Brain (organoid and tissue), 16 donors: ENCODE measurements at places on chromosomes 16 and 17. TPM values are rescaled to one million over a fixed set of nuclear protein-coding genes. Genes with fewer than 3 reads are reported as not detected.
A peak's percentile ranks its signal among the peaks of the same experiment; 100 is the strongest.

DNA sequence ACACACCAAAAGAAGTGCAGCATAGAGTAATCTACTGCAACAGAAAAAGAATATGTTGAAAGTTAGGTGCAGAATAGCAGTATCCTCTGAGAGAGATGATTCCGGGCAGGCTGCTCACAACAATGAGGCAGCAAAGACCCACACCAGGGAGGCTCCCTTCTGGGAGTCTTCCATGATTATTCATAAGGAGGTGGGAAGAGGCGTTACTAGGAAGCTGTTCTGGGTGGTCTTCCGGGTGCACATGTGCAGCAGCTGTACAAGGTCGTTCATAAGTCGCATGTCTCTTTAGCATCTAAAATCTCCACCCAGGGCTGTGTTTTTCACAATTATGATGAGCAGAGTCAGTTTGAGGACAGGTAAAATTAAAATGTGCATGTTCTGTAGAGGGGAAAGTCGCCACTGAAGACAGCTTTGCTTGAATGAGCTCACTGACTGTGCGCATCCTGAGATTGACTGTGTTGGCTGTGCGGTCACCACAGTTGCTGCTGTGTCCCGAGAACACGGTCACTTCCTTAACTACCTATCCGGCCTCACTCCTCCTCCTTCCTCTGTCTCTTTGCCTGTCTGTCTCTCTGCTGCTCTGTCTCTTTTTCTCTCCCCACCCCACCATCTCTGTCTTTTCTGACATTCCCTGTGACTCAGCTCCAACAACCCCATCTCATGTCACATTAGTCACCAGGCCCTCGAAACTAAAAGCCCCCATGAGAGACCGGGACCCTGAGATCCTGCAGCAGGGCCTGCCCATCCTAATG, 125.5 kb upstream of the HSBP1 start:
- peak; percentile 66 for DNase-seq

USP10 gene
- 63.6 TPM for polyA plus RNA-seq

DNA sequence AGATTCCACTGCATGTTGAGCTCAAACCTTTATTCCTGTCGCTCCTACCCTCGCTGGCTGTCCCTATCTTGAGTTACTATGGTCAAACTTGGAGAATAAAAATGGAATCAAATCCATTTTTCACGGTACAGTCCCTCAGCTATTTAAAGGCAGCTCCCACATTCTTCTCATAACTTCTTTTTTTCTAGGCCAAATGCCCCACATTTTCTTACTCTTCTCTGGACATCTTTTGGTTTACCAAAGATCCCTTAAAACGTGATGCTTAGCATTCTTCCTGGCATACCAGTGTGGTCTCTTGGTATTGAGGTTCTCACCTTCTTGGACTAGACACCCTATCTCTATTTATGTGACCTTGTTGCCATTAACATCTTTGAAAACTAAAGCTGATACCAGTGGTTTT, 48.3 kb upstream of the MAF start:
- no peak for DNase-seq

KRTAP4-3 gene
- not detected for polyA plus RNA-seq

- no peak for DNase-seq
Measured at GRCh38 chr17:57953705-57954396, 1.4 kb downstream of the CUEDC1 start.

DNA sequence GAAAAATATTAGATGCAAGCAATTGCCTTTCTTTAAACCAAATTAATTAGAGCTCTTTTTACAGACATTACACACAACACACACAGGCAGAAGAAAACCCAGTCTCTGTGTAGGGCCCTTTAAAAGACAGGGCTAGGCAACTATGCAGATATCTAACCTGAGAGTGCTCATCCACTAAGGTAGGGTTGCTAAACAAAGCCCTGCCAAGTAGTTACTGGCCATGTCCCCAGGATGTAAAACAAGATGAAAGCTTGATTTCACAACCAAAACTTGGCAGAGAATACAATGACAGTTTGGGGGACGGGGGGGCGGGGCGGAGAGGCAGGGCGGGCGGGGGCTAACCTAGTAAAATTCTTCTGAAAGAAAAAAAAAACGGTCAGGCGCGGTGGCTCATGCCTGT, 669.0 kb upstream of the CA10 start:
- DNase-seq: no peak

DNA sequence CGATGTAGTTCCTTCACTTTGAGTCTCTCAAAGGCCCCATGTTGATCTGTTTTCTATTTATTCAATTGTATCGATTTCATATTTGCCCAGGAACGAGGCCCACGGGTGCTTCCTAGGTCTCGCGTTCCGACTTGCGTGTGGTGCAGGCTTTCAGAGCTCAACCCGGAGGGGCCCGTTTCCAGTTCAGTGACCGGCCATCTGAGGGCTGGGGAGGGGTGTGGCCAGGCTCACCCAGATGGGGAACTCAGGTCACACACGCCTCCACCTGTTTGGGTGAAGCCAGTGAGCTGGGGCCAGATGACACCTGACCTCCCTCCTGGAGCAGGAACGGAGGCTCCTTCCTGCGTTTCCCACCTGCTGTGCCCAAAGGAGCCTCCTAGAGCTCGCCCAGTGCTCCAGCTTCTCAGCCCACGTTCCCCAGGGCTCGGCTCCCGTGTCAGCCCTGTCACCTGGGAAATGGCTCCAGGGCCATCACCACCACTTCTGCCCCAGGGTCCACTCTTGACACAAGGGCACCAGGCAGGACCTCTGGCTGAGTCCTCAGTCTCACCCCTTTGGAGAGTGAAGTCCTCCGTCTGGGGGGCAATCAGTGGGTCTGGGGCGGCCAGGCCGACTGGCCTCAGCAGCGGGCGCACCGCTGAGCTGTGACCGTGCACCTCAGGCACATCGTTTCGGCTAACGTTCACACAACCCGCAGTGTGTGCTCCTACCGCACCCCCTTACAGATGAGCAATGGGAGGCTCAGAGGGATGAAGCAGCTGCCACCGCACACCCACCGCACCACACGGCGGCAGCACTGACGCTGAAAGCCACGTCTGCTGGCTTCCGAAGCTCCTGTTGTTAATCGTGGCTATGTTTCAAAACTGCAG, 18.0 kb downstream of the FOXF1 start:
- DNase-seq: no peak

RAB37 gene
- 2.8 TPM for polyA plus RNA-seq

DNA sequence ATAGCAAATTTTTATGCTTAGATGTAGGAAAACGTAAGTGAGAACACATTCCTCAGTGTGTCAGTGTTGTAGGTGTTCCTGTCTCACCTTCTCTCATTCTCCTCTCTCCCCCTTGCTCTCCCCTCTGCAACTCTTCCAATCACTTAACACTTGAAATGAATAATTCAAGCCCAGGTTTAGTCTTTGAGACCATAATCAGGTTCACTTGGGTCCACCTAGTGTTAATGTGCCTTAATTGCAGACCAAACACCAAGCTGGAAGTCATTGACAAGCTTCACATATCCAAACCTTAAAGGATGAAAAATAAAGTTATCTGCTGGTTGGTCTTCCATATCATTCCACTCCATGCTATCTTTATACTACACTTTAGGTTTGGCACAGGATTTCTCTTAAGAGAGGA, 37.0 kb downstream of the STXBP4 start:
- no peak for DNase-seq

- DNase-seq: no peak
Measured at GRCh38 chr16:2210386-2211365, at the start of gene BRICD5. TSS of gene BRICD5 (minus strand) at chr16:2210863. CDS start at chr16:2210833, 30 bp downstream.

GRCh38 chr17:30997842-30998241, 27.0 kb downstream of the RNF135 start:
- no peak for DNase-seq

DNA sequence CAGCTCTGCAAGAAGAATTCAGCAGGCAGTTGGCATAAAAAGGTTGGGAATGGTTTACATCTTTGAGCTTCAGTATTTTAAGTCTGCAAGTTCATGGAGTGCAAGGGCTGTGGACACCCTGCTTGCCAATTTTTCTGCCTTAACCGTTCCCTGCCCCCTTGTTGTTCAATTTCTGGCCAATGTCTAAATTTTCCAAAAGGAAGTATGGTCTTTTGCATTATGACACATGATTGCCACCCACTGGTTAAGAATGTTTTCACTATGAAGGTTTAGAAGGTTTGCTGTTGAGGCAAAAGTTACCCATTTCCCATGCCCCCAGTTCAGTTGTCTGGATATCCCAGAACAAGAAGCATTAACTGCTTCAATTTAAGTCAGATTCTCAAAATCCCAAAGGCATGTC, 441.9 kb downstream of the CDH13 start:
- peak; percentile 39 for DNase-seq

DNA sequence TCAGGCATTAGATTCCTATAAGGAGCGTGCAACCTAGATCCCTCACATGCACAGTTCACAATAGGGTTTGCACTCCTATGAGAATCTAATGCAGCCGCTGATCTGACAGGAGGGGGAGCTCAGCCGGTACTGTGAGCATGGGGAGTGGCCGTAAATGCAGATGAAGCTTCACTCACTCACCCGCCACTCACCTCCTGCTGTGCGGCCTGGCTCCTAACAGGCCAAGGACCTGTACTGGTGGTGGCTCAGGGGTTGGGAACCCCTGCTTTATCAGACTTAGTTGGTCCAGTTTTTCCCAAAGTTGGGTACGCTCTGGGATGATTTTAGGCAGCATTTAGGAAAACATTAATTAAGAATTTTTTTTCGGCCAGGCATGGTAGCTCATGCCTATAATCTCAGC, 103.8 kb downstream of the MARF1 start:
- no peak for DNase-seq

DNA sequence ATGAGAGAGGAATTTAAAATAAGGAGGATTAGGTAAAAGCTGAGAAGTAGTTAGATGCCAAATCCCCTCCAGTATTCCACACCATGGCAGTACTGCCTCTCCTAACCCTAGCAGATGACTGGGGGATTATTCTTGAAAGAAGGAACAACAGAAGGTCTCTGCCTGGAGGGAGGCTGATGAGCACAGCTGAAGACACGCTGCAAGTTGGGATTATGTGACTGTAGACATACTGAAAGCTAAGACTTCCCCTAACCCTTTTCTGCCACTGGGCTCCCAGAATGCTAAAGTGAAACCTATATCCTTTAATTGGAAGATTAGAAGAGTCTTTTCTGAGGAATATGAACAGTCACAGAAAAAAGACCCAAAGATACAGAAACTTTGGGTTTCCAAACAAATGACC, 27.7 kb upstream of the SLC46A1 start:
- DNase-seq: no peak

DNA sequence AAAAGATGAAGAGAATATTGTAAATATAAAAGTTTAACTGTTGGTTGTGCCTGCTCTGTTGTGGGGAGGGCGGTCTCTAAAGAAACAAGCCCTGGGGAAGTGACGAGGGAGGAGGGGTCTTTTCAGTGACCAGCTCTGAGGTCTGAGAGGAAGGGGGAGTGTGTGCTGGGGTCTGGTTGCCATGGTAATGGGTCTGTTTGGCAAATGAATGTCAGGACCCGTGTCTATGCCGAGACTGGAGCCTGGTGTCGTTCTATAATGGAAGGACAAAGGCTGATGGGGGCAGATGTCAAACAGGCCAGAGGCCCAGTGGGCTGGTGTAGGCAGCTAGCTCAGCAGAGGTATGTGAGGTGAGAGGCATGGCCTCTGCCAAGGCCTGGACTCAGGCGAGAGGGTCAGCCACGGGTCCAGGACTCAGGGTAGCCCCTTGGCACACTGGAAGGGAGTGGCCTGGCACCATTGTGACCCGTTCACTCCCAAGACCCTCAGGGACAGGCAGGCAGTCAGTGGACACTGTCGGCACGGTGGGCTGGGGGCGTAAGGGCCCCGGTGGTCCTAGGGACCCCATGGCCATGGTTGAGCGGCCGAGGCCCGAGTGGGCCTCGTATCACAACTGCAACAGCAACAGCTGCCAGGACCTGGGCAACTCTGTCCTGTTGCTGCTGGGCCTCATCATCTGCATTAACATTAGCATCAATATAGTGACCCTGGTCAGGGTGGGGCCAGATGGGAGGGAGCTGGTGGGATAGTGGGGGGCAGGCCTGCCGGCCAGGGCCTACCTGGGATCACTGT, at the start of gene SPEM1:
TSS of gene SPEM1 (plus strand) at position 506 of the 792 bp plus-strand sequence. CDS start at position 567, 61 bp downstream.
- no peak for DNase-seq

- DNase-seq: peak; percentile 56
Measured at GRCh38 chr16:12900156-12900555, 1.2 kb upstream of the SHISA9 start.

DNA sequence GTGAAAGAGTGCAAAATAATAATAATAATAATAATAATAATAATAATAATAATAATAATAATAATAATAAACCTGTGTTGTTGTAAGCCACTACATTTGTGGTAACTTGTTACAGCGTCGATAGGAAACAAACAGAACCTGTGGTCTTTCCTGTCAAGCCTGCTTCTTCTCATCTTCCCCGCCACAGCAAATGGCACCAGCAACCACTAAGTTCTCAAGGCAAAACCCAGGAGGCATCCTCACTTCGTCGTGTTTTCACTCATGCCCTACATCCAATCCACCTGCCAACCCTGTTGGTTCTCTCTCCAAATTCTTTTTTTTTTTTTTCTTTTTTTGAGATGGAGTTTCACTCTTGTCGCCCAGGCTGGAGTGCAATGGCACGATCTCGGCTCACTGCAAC, 34.2 kb downstream of the ITGAE start:
- DNase-seq: no peak

CCR7 gene
- not detected for polyA plus RNA-seq

GRCh38 chr16:54936979-54937670, 6.5 kb downstream of the IRX5 start:
- DNase-seq: peak; percentile 90

DNA sequence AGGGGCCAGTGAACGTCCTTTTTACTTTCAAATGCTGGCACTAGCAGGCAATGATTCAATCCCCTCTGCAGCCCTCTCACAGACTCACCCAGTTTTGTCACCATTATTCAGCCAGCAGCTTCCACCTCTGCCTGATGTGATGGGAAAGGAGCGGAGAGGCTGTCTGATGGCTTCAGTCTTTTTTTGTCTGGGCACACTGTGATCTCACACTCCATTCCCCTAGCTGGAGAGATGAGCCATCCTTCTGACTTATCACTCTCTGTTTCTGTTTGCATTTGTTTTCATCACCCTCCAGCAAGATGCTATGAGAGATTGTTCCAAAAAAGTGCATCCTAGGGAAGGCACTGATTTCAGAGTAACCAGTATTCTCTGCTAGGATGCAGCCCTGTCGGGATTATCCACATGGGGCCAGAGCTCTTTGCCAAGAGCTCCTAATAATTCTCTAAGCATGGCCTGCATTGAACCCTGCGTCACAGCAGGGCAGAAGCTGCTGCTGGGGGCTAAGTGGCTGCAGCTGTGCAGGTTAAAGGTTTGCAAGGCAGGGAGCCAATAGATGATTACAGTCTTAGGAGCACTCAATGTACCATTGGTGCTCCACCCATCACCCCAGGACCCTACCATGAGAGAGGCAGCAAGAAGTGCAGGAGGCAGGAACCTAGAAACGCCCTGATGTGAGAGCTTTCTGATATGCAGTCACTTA, 236.1 kb upstream of the C16orf82 start:
- peak; percentile 78 for DNase-seq

- DNase-seq: no peak
Measured at GRCh38 chr17:4560837-4561256, 470 bp upstream of the GGT6 start.

CMTM4 gene
- polyA plus RNA-seq: 34.3 TPM

DNA sequence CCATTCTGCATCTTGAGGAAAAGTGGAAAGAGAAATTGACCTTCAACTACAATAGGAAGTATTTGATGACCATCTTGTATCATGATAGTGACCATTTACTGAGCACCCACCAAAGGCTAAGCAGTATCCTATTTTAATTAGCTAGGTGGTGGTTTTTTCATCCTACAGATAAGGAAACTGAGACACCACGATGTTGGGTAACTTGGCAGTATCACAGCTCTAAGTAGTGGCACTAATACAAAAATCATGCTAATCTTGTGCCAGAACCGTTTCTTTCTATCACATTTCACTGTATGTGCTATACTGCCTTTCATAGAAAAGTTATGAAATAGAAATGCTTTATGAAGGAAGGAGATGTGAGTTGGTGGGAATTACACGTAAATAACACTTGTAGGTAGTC, 2.3 kb downstream of the EVI2B start:
- DNase-seq: peak; percentile 19

PIRT gene
- 1.6 TPM for polyA plus RNA-seq

FBXW10 gene
- polyA plus RNA-seq: not detected
